LHCN-M2 (cell line): ENCODE measurements at places on chromosomes 1 and 21. TPM values are rescaled to one million over a fixed set of nuclear protein-coding genes. Genes with fewer than 3 reads are reported as not detected.
A peak's percentile ranks its signal among the peaks of the same experiment; 100 is the strongest.

NBPF14 gene
- total RNA-seq = 23.4 and 23.9 TPM in 2 replicates

USP33 gene
- 54.2 and 60.9 TPM in 2 replicates for total RNA-seq

GRCh38 chr1:30120245-30121000, 603.0 kb downstream of the MATN1 start:
- no peak for DNase-seq

DNA sequence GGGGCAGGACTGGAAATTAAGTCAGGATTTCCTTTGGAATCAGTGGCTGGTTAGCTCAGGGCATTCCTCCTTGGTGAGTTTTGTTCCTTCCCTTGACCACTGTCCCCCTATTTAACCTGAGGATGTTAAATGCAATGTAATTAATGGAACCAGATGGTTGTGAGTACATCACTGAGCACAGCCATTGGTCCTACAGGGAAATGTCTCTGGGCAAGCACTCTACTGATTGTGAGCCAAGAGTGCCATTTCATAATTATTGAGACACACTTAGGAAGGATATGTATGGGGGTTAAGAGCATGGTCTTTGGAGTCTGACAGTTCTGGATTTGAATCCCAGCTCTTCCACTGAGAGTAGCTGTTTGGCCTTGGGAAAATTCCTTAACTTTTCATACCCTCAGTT, 74.4 kb downstream of the SPAG17 start:
- no peak for DNase-seq

AJAP1 gene
- not detected in 2 replicates for total RNA-seq

DNA sequence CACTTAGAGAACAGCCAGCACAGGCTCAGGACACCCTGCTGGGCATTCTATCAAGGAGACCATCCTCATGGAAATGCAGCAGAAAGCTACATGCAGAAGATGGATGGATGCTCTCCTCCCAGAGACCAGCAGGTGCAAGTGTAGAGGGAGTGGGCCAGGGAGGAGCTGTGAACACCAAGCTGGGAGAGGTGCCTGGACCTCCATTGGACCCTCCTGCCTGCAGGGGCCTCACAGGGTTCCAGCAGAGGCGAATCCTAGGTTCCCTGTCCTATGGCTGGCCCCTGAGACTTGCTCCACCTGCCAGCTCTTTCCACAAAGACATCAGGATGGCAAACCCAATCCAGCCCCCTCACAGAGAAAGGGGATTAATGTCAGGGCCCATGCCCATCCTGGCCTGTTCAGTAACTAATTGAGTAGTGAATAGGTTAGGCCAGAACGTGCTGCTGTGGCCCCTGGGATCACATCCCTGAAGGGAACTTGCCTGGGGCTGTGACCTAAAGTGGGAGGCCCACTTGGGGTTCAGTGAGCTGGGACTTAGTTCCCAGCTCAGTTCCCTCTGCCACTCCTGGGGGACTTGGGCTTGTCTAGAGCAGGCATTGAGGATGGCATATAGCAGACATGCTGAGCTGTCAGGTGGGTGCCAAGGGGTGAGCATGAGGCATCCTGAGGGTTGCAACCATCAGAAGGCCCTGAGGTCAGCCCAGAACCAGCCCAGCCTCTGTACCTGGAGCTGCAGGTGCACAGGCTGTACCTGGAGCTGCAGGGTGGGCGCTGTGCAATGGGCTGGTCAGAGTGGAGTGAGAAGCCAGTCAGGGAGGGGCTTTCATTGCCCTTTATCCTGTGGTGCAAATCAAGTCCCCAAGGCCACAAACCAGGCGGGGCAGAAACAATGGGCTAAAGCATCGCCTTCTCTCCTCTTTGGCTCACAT, 22.9 kb upstream of the ZNF678 start:
- no peak for DNase-seq

DNA sequence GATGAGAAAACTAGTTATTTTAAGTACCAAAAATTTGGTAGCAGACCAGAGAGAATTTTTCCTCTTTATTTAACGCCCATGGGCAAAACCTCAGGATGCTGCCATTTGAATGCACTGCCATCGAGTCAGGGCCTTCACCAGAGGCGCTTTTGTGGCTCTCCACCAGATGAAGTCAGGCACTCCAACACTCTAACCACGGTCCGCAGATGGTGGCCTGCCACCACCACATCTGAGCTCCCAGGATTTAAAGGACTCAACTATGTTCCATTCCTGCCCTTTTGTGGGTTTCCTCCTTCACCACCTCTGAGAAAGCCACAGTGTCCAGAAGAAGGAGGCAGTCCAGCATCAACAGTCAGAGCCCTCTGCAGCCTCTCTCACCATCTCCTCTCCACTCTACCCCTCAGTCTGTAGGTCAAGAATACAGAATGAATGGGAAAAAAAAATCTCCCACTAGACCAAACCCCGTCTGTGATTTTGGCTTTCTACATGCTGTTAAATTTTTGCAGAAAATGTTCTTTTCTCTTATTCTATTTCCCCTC, 647.4 kb downstream of the USP25 start:
- DNase-seq = peak; percentile 23

SYCP1 gene
- total RNA-seq = not detected in 2 replicates
